ENCODE measurements at places on chromosomes 12 and 14. TPM values are rescaled to one million over a fixed set of nuclear protein-coding genes. Genes with fewer than 3 reads are reported as not detected.
A peak's percentile ranks its signal among the peaks of the same experiment; 100 is the strongest.

KRT7 gene
- total RNA-seq = 72.6 TPM

RFX4 gene
- not detected for total RNA-seq

C12orf54 gene
- total RNA-seq = not detected

PRB2 gene
- total RNA-seq = not detected

DNA sequence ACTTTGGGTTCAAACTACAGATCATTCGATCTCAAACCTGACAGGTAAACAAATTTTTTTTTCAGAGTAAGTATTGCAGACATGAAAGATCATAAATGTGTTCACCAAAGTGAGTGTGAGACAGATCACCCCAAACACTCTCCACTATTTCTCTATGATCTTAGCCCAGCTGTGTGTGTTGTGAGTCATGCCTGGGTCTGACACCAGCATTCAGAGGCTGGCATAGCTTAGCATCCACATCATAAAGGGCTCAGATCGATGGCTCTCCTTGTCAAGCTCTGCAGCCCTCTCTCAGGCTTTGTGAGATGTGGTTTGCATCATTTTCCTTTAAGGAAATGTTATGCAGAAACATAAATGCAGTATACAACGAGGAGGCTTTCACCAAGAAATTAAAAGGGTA is 164.9 kb downstream of the ETV6 start:
- DNase-seq = no peak

DNA sequence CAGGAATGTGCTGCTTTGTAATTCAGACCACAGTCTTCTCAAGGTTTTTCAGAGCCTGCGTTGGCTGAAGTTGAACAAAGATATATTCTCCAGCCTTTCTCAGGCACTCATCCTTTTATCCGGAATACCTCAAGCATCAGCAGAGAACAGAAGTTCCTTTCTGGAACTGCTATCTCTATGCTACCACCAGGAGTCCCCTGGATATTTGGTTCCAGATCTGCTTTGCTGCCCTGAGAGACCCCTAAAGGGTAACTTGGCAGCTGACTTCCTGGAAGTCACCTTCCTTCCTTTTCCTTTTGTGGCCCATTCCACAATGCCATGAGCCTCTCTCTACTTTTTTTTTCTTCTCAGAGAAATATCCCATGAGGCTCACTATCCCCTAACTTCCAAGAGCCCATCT is 188.2 kb downstream of the PLCZ1 start:
- no peak for DNase-seq

GRCh38 chr12:12997156-12997555 is 2.9 kb downstream of the HEBP1 start:
- no peak for DNase-seq

- no peak for DNase-seq
Observed at GRCh38 chr12:115710104-115710564, 567.4 kb downstream of the MED13L start.

DNA sequence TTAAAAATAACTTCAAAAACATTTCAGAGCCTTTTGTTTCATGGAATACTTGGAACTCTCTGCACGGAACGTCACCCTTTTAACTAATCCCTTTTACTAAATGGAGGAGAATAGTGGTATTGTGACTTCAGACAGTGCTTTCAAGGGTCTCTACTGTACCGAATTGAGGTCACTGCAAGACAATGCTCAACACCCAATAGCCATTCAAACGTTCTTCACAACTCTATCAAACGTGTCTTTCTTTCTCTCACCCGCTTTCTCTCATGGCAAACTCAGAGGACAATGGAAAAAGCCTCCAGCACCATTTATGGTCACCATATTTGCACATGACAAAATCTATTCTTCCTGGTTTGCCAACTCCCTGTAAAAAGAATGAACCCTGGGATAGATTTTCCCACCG is 132.1 kb upstream of the SOX5 start:
- DNase-seq = no peak

DNA sequence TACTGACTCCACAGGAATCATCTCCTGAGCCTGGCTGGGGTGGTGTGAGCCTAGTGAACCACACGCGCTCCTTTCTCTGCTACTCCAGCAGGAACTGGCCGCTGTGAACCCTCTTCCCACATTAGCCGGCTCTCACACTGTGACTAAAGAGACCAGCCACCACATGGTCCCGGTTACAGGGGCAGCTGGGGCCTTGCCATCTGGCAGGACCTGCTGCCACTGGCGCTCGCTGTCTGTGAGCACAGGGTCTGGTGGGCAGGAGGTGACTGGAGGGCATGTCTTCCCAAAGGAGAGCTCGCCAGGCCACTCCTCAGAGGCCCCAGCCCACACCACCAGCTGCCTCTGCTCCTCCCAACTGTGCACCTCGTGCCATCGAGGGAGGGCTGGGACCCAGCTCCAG is 99.3 kb downstream of the SINHCAF start:
- DNase-seq = no peak

DNA sequence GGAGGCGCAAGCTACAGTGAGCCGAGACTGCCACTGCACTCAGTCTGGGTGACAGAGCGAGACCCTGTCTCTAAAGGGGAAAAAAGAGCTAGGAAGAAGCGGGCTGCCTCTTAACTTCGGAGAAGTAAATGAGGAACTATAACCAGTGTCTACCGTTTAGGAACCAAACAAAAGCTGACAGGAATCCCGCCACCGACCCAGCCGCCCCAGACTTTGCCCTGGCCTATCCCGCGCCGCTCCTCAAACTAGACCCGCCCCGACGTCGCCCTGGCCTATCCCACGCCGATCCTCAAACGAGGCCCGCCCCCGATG is 568 bp upstream of the SIVA1 start:
- DNase-seq = no peak

DNA sequence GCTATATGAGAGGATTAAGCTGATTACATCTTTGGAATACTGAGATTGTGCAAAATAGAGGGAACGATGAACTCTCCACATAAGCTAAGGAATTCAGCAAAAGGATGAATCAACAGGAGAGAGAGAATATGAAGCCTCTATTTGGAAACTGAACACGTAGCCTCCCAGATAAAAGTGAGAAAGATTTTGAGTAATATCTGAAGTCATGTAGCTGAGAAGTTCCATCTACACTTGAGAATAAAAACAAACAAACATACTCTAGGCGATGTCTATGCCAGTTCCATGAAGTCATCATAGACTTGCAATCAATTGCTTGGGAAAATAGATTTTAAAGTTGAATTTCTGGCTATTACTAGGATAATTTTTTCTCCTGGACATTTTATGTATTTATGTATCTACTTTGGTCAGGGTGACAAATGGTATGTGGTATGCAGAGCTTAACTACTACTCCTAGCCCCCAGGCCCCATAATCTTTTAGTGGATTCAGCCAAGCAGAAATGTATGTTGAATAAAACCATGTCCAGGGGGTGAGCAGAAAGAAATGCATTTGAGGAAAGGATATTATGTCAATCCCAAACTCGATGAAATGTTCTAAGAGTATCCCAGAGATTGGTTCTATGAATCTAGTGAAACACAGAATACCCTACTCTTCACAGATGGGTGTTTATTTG is 627.4 kb downstream of the DIO2 start:
- no peak for DNase-seq

DNA sequence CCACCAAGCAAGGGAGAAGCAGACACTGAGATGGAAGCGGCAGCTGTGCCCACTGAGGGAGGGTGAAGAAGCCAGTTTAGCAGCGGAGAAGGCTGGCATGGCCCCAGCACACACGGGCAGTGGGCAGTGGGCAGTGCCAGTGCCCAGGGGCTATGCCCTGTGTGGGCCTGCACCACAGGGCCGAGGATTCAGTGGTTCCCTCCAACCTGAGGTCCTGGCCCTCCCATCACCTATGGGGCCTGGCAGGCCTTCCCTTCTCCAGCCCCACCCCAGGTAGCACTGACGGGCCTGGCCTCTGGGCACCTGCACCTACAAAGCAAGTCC is 81.1 kb downstream of the ITPK1 start:
- no peak for DNase-seq

- DNase-seq = no peak
Observed at GRCh38 chr14:97293659-97294058, 496.5 kb downstream of the VRK1 start.

DNA sequence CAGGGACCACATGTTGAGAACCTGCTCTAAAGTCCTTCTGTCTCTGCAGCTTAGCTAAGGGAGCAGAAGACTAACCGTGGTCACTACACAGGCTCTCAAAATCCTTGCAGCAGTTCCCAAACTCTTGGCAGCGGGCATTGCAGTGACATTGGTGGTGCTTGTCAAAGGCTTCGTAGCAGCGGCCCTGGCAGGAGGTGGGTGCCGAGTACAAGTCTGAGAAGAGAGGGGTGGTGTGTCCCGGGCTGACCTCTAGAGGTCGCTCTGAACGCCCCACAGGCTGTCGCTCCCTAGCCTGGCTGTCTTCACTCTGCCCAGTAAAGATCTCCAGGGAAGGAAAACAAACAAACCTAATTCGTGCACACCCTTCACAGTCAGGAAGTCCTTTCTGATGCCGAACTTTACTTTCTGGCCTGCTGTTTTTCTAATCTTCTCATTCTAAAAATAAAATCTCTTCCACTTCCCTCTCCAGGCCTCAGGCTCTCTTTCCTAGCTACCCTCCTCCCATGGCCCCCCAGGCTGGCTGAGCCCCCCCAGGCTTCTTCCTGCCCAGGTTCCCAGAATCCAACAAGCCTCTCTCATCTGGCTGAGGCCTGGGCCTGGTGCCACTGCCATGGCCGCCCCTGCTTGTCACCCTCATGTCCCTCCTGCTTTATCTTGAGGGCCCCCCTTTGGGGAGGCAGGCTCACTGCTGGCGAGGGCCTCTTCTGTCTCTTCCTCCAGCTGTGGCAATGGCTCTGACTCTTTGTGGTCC is 7.7 kb downstream of the ENDOU start:
- no peak for DNase-seq

GRCh38 chr14:56899829-56900228 is 89.5 kb upstream of the OTX2 start:
- DNase-seq = no peak

GRCh38 chr14:90621201-90621600 is 195.0 kb downstream of the TTC7B start:
- no peak for DNase-seq

DNA sequence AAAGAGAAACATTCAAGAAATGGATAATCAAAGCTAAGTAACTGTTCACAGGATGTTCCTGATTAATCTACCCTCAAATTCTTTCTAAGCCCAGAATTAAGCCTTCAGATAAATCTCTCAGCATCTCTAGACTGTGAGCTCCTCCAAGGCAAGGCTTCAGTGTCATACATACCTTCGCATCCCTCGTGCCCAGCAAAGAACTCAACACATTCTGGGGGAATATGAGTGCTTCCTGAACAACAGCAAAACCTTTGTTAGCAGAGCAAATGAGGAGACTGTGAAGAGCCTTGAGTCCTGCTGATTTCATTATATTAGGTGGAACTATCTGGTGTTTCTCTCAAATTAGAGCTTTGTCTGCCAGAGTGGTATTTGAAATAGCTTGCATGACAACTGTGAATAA is 401.8 kb upstream of the TMPO start:
- no peak for DNase-seq

DNA sequence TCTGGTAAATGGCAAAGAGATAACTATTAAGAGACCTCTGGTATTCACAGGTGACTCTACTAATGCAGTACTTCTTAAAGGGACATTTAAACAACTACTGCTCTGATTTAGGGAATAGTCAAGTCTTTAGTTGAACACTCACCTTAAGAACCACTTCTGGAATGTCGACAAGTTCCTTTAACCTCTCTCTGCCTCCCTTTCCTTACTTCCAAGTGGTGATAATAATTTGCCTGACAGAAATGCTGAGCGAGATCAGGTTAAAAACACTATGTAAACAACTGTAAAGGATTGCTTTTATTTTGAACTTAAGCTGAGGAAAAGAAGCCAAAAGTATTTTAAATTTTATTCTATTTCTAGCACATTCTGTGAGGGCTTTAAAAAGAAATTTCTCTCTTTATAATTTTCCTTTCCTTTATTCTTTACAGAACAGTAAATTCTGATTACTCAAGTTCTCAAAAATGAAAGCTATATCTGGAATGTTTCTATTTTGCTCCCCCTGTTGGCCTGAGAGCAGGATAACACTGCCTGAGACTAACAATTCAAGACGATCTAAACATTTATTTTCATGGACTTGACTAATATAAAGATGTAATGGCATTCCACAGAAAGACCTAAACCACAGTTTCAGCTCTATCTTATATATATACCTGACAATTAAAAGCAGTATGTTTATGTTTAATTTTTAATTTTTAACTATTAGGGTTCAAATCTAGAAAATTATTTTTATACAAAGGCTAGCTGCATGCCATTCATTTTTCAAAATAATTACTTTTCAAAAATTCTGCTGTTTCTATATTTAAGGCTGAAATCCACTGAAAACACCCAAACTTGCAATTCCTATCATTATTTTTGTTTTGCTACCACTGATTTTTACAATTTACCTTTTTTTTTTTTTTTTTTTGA is 29.2 kb downstream of the ZCCHC8 start:
- peak; percentile 42 for DNase-seq

DNA sequence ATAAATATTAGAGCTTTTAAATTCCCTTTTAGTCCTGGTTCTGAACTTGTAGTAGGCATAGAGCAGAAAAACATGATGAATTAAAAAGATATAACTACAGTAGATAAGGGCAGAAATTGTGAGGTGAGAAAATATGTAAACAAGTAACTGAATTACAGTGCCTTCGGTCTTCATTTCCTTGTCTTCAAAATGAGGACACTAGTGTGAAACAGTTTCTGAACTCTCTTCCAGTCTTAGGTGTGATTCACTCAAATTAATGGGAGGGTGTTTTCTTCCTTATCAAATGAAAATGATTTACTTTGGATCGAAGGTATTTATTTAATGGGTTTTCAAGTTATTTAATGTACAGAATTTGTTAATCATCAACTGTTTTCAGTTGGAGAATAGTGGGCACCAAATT is 1.5 kb downstream of the FGD4 start:
- no peak for DNase-seq

- no peak for DNase-seq
Observed at GRCh38 chr14:101721951-101722661, 39.4 kb upstream of the PPP2R5C start.

DNA sequence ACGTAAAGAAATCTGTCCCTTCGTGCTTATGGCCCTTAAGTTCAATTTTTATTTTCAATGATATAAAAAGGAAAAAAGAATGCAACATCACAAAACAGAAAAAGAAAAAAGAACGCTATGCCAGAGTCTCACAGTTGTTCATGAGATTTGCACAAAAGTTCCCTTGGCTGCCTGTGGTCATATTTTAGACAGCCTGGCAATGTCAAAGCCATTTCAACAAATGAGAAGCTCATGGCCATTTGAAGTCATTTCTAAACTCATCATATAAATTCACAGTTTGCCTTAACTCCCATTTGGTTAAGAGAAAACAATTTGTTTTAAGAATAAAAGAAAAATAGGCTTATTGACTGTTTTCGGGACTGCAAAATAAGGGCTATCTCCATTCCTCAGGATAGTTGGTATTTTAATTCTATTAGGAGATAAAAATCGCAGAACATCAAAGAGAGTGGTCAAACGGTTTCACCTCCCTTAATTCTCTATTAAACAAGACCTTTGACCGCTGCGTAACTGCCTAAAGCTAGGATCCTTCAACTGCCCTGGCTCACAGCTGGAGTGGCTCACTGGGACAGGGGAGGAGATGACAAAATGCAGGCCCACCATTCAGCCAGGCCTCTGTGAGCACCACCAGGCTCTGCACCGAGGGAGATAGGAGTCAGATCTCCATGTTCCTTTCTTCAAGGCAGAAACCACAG is 119.2 kb upstream of the DAAM1 start:
- no peak for DNase-seq
